ENCODE measurements at places on chromosomes 12 and 14. TPM values are rescaled to one million over a fixed set of nuclear protein-coding genes. Genes with fewer than 3 reads are reported as not detected.

NT5DC3 gene
- polyA plus RNA-seq: 10.5 TPM

SERPINA10 gene
- not detected for polyA plus RNA-seq

GLS2 gene
- polyA plus RNA-seq: 0.52 TPM

ARHGEF25 gene
- 31.7 TPM for polyA plus RNA-seq

GPX2 gene
- 0.67 TPM for polyA plus RNA-seq

TSHR gene
- polyA plus RNA-seq: 0.84 TPM

HAL gene
- 0.81 TPM for polyA plus RNA-seq

PRICKLE1 gene
- polyA plus RNA-seq: 29.3 TPM

ADGRD1 gene
- 9.3 TPM for polyA plus RNA-seq

AKAP5 gene
- 0.45 TPM for polyA plus RNA-seq

MYO1H gene
- 0.25 TPM for polyA plus RNA-seq

ENDOU gene
- 0.35 TPM for polyA plus RNA-seq

PLD4 gene
- polyA plus RNA-seq: 8.4 TPM

SCARB1 gene
- 25.1 TPM for polyA plus RNA-seq

TBC1D30 gene
- polyA plus RNA-seq: 2.3 TPM

MSI1 gene
- 6.4 TPM for polyA plus RNA-seq

EML1 gene
- polyA plus RNA-seq: 43.2 TPM

DNA sequence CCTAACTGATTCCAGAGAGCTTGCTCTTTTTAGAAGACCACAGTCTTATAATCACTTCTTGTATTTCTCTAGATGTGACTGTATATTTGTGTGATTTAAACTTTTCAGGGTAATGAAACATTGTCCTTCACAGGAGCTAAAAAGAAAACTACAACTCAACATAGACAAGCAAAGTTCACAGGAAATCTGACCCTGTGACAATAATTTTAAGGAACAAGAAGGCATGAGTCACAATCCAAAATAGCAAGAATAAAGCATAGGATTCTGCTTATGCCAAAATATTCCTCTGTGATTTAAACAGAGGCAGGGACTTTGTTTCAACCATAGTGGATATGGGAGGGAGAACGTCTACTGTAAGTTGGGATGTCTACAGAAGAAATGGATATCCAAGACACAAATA is 44.3 kb downstream of the GPR65 start:
- no peak for DNase-seq

DNA sequence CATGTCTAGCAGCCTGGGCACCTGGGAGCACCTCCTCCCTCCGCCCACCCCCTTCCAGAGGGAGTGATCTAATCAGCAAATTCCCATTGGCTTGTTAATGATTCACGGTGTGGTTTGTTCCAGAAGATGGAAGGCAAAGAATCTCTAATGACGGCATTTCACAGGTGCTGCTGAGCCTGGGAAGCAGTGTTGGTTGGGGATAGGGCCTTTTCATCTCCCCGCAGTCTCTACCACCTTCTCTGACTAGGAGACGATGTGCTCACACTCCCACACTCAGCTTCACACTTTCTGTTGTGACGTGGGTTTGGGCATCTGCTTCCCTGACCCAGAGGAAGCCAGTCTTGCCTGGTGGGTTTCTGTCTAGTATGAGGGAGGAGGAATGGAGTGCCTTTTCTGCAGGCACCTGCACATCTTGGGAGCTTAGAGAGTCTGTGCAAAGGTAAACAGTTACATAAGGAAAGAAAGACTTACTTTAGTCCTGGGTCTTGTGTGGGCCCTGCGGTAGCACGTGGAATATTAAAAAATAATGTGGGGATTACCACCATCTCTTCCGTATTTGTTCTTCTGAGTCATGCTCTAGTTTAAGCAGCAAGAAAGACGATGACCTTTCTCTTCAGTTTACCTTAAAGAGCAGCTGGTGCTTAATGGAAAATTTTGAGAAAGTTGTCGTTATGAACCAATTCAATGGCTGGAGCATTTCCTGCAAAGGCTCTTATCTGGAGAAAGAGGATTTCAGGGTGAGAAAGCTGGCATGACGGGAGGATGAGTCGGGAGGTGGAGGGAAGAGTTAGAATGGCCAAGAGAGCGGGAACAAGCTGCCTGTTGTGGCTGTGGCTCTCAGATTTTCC is 70.6 kb upstream of the ARHGAP5 start:
- DNase-seq: no peak

DNA sequence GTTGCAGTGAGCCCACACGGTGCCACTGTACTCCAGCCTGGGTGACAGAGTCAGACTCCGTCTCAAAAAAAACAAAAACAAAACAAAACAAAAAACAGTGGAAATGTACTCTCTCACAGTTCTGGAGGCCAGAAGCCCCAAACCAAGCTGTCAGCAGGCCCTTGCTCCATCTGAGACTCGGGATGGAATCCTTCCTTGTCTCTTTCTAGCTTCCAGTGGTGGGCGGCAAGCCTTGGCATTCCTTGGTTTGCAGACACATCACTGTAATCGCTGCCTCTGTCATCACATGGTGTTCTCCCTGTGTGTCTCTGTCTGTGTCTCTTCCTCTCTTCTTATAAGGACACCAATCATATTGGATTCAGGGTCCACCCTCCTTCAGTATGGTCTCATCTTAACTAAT is 6.4 kb downstream of the TNS2 start:
- no peak for DNase-seq

GRCh38 chr12:17097674-17098073 is 491.7 kb upstream of the LMO3 start:
- no peak for DNase-seq

DNA sequence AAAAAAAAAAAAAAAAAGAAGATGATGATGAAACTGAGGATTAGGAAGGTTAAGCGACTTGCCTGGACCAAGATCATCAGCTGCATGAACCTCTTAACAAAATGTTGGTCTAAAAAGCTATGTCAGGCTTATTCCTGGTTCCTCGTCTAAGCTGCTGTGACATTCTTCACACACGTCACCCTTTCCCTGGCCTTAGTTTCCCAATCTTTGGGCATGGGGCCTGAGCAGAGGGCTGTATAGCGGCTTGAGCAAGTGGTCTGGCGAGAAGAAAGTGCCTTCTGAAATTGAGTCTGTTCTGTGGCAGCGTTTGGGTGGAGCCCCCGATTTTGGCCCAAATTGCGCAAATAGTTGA is 58.7 kb upstream of the CCND2 start:
- no peak for DNase-seq

- no peak for DNase-seq
Observed at GRCh38 chr14:36756226-36756625, 94.6 kb downstream of the PAX9 start.

DNA sequence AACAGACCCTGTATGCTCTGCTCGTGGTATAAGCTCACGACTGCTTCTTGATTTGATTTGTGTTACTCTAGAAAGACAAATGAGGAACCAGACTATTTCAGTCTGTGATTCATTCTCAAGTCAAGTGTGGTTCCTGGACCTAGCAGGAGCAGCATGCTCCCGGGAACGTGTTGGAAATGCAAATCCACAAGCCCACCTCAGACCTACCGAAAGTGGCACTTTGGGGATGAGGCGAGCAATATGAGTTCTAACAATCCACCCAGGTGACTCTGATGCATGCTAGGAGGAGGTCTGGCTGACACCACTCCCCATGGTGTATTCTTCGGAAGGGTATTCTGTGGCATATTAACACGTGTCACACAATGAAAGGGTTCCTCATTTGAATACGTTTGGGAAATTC is 59.5 kb upstream of the TMX1 start:
- DNase-seq: no peak

DNA sequence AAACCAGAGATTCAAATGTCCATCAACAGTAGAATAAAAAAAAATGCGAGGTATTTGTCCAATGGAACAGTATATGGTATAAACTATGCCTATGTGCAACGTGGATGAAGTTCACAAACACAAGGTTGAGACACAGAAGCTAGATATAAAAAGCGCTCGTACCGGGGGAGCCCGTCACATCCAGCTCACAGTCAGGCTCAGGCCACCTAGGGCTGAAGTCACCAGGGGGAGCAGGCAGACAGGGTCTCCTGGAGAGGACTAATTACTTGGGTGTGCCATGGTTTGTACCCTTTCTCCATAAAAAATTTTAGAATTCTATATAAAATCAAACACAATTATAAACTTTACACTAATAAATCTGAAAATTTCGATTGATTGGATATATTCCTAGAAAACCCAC is 13.6 kb downstream of the AHNAK2 start:
- DNase-seq: no peak

DNA sequence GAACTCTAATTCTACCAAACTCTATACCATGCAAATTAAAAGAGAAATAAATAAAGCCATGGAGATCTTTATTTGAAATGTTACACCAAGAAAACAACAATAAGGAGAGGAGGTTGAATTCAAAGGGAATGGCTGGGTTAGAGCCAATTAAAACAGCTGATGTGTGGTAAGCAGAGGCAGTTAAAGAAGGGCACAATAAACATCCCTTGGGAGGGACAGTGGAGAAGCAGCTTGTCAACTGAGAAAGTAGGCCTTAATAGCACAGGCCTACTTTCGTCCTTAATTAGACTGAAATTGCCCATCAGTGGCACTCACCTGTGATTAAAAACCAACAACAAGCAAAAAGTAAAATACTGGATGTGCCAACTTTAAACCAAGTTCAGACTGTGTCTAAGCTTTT is 16.3 kb upstream of the NAV3 start:
- DNase-seq: no peak

GRCh38 chr14:99481745-99482099 is 513 bp downstream of the CCNK start:
- peak; percentile 32 for DNase-seq

DNA sequence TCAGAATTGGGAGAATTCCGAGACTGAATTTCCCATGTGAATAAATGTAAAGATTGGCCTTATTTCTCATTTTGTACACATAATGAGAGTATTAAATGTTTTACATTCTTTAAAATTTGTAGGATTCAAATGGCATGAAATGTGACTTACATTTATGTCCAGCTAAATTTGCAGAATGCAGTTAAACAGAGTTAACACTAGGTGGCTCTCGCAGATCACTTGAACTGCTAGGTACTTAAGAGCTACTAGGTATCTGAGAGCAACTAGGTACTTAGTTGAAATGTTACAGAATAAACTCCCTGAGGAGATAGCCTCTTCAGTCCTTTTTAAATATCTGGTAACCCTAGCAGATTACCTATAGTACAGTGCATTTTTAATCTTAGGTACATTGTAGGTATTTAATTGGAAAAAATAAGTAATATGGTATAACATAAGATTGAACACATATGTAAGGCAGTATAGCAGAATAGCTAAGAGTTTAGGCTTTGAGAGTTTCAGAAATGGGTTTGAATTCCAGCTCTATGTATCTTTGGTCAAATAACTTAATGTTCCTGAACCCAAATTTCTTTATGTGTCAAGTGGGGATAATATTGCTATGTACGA is 73.8 kb downstream of the KIAA0586 start:
- DNase-seq: peak; percentile 45

DNA sequence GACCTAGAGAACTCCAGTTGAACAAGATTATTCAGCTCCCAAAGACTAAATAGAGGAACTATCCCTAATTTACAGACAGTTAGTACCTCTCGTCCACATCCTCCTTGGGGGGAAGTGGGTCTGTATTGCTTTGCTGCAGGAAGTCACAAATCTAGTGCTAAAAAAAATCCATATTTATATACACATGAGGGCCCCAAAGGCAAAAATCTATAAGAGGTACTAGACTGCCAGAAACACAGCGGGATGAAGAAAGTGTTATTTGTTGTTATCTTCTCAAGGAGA is 190.1 kb downstream of the TTC8 start:
- DNase-seq: no peak

- no peak for DNase-seq
Observed at GRCh38 chr12:40942326-40942725, 245.8 kb upstream of the PDZRN4 start.

DNA sequence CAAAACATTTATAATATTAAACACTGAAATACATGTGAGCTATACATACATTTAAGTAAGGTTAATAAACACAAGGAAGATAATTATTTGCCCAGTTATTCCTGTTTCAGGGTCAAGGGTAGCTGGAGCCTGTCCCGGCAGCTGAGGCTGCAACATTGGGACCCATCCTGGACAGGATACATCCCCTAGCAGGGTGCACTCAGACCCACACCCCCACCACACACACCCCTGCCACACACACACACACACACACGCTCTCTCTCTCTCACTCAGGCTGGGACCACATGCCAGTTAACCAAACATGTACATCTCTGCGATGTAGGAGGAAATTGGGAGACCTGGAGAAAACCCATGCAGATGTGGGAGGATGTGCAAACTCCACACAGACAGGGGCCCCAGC is 112.6 kb upstream of the TMCC3 start:
- DNase-seq: no peak

GRCh38 chr12:49212572-49212971 is 23.7 kb upstream of the TUBA1A start:
- DNase-seq: no peak

- no peak for DNase-seq
Observed at GRCh38 chr14:73014105-73014504, 12.8 kb downstream of the ZFYVE1 start.

DNA sequence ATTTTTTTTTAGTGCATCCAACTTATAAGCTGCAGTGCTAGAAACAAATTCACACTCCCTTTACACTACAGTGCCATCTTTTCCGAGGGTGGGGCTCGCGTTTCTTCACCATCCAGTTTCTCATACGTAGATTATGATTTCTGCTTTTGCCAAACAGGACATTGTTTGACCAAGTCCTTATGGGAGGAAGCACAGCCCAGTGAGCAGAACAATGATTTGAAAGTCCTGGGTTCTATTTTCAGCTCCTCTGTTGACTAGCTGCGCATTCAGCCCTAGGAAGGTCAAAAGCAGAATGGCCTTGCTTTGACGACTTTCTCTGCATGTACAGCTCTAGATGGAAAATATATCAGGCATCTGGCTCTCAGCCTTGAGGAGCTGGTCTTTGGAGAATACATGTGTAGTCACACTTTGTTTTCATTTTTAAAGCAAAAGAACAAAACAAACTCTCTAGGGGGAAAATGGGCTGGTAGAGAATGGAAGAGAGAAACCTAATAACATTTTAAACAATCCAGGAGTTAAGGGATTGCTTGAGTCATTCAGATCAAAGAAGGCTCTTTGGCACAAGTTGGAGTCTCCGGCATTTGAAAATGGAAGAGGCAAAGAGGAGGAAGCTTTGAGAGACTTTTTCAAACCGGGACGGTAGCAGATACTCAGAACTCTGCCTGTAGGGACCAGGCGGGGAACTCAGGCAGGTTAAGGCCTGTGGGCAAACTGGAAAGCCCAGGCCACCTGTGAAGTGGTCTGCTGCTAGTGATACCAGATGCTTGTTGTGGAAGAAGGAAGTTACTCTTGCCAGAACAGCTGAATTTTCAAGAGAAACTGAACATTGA is 257.3 kb upstream of the PLEKHG7 start:
- DNase-seq: no peak

GRCh38 chr12:8058506-8058905 is 7.7 kb downstream of the C3AR1 start:
- no peak for DNase-seq

GRCh38 chr14:97217111-97217885 is 420.1 kb downstream of the VRK1 start:
- no peak for DNase-seq

- no peak for DNase-seq
Observed at GRCh38 chr12:109550281-109550680, 23.0 kb downstream of the MMAB start.

- no peak for DNase-seq
Observed at GRCh38 chr12:98549371-98550110, 34.2 kb downstream of the TMPO start.

- peak; percentile 75 for DNase-seq
Observed at GRCh38 chr12:29783773-29784666, at the start of gene TMTC1. TSS of gene TMTC1 (minus strand) at chr12:29783942. CDS start at chr12:29783751, 191 bp downstream.

- no peak for DNase-seq
Observed at GRCh38 chr12:83537428-83538053, 850.8 kb downstream of the TMTC2 start.

- DNase-seq: no peak
Observed at GRCh38 chr12:49092816-49093406, 1.7 kb downstream of the DHH start.

GRCh38 chr12:47807338-47807737 is 12.4 kb downstream of the HDAC7 start:
- DNase-seq: no peak

All from hindlimb muscle (tissue), 1 donor.